ENCODE measurements at places on chromosomes 7 and 10.

DNA sequence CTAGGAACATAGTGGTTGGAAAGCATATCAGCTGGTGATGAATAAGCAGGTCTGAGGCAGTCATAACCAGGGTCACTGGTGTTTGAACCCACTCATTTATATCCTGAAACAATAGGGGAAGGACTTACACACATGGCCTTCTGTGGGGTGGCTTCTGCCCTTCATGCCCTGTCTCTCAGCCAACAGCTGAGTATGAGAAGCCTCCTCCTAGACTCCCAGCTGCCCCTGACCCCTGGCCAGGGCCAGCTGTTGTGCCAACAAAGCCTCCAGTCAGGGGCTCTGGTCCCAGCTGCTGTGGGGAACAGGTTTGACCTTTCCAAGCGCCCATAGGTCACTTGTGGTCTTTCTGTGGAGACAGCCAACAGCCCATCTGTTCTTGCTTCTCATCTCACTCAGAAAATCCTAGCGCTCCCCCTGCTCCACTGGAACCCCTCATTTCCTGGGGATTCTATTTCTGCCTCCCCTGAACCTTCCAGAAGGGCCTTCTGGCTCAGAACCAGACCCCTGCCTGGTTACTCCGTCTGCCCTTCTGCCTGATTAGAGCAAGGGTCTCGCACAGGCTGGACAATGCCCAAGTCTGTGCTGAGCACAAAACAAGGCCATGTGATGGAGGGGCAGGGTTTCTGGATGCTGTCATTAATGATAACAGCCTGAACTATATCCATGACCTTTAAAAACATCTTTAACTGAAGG lies 9.7 kb upstream of the PURB start:
- no peak for DNase-seq

GRCh38 chr7:42053834-42054233 lies 183.2 kb downstream of the GLI3 start:
- DNase-seq = no peak

GRCh38 chr10:31075434-31075833 lies 43.8 kb upstream of the ZNF438 start:
- no peak for DNase-seq

- DNase-seq = no peak
These were observed 102.0 kb downstream of the CNOT4 start for GRCh38 chr7:135407884-135408283.

DNA sequence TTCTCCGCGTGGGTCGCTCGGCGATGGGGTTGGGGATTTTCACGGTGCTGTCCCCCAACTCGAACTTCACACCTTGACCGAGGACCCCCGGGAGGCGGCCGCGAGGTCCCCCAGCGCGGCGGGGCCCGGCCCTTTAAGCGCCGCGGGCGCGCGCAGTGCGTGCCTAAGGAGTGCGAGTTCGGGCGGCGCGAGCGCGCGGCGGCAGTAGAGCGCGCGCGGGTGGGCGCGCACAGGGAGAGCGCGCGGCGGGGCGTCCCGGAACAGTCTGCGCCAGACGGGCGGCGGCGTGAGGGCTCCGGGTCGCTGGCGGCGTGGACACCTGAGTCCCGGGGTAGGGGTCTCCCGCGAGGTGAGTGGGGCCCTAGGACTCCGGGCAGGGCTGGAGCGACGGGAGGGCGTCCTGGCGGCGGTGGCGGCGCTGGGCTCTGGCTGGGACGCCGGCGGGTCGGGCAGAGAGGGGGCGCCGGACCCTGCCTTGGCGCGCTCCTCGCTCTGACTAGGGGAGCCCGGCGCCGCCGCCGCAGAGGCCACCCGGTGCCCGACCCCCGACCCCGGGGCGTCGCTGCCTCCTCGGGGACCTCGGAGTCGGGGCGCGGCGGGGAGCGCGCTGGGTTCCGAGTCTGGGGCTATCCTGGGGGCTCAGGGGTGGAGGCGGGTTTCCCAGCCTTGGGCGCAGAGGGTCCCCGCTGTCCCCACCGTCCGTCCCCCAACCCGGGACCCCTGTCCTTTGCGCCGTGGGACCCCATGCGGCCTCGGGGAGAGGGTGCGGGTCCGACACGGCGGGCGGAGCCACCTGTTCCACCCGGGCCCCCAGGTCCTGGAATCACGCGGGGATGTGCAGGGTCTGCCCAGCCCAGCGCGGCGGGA lies at the start of gene PROSER2:
Gene PROSER2, plus strand, starts transcription at position 235 of the 867 bp plus-strand sequence. CDS start 28,722 bp downstream, outside the sequence.
- peak; percentile 79 for DNase-seq

DNA sequence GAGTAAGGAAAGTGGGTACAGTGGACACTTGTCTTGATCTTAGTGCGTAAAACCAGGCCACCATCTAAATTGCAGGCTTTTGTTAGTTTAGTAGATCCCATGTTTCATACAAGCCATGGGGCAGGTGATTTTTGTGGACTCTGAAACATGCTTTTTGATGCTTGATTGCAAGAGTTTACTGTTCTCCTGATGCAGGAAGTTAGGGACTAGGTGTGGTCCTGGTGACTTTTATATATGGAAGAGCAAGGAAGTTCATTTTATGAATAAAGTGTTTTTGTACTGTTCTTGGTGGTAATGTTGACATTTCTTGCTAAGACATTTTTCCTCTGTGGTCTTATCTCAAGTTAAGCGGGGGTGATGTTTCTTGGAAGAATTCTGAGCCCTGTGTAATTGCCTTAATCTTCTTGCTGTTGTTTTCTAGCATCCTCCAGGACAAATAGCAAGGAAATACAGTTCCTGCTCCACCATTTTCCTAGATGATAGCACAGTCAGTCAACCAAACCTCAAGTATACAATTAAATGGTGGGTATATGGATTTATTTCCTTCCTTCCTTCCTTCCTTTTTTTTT lies 89.0 kb upstream of the GJD4 start:
- DNase-seq = no peak
